ENCODE measurements at places on chromosomes 6 and 20.
A peak's percentile ranks its signal among the peaks of the same experiment; 100 is the strongest.

- DNase-seq = no peak
Measured at GRCh38 chr6:27865850-27866356, 46.3 kb downstream of the OR2B2 start.

DNA sequence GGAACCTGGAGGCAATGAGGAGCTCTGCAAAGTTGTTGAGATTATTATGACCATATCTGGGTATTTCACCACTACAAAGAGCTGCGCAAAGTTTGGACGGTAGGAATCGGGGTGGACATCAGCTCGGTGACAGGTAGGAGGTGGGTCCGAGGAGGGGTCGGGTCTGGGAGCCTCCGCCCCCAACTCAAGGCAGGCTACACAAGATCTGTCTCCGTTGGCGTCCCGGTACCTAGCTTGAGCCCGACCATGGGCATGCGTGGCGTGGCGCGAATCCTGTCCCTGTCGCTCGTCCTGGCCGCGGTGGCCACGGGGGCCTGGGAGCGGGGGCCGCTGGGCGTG lies 40.2 kb upstream of the ZNFX1 start:
- no peak for DNase-seq

DNA sequence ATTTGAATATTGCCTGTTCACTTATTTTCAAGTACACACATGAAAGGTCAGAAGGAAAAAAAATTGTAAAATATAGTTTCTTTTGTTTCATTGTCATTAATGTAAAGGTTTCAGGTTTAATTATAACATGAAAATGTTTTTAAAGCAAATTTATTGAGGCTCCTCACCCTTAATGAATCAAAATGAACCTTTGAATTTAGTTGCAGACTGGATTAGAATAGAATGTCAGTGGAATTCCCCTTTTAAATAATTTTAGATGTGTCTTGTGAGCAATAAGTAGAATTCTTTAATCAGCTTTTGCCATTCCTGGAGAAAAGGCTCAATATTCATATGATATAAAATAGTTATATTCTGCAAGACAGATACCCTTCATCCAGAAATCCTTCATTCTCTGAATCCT lies 70.7 kb upstream of the SMIM8 start:
- no peak for DNase-seq

DNA sequence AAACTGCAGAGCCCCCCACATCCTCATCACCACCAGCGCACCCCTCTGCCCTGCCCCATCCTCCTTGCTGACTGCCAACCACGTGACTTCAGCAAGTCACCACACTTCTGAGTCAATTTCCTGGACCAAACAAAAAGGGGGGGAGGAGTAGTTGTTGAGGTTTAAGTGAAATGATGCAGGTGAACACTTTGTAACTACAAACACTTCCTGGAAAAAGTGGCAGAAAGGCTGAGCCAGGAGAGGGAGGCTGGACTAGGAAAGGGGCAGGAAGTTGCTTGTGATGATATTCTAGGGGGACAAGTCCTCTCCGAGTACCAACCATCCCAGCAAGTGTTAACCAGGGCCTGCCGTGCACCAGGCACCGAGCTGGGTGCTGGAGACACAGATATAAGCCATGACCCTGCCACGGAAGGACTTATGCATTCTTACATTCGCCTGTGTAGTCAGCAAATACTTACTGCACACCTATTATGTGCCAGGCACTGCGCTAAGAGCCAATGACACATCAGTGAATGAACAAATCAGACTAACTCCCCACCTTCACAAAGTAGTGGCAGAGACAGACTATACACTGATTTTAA lies 67.3 kb downstream of the PREX1 start:
- peak; percentile 35 for DNase-seq

- DNase-seq = no peak
Measured at GRCh38 chr6:45378334-45378926, 696 bp upstream of the SUPT3H start.

- DNase-seq = no peak
Measured at GRCh38 chr6:137706083-137706750, 160.8 kb upstream of the TNFAIP3 start.

GRCh38 chr6:108737594-108738546 lies 110.4 kb upstream of the ARMC2 start:
- peak; percentile 8 for DNase-seq

DNA sequence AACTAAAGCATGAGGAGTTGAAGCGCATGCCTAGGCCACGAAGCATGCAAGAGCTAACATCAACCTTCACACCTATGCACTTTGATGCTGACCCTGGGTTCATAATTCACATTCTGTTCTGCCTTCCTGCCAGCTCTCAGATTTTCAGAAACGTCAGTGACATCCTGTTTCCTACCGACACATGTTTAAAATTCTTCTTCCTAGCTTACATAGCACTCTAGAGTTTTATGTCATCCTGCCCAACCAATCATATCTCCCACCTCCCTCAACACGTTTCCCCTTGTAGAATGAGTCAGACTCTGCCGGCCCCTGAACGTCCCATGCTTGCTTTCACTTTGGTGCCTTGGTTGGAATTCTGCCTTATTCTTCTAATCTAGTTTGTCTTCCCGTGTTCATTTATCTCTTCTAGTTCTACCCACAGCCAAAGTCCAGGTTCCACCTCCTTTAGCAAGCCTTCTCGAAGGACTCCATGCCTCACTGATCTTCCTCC lies 97.2 kb upstream of the MAP7 start:
- DNase-seq = no peak

DNA sequence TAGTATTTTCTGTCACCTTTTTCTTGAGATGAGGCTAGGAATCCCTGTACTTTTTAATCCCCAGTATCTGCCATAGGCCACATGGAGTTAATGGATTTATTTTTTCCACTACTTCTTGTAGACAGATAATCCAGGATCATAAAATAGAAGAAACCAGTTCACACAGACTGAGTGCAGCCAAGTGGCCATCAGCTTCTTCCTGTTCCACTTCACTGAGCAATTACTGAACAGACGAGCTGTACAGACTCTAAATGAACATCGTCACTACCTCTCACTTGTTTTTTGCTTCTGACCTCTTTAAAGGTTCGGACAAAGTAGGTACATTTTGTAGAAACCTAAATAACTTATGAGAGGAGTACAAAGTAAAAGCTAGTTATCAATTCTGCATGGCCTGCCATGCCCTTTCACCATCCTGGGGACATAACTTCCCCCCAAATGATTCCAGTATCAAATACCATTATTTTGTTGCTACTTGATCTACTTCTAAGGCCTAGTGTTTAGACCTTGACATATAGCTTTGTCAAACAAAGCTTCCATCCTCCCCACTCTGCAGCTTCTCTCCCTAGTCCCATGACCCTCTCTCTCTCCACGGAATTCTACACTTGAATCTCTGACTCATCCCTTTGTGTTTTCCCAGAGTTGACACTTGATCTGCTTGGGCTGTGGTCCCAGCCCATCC lies 34.4 kb upstream of the ARHGAP18 start:
- DNase-seq = no peak

GRCh38 chr6:39952167-39952566 lies 17.9 kb upstream of the MOCS1 start:
- no peak for DNase-seq

DNA sequence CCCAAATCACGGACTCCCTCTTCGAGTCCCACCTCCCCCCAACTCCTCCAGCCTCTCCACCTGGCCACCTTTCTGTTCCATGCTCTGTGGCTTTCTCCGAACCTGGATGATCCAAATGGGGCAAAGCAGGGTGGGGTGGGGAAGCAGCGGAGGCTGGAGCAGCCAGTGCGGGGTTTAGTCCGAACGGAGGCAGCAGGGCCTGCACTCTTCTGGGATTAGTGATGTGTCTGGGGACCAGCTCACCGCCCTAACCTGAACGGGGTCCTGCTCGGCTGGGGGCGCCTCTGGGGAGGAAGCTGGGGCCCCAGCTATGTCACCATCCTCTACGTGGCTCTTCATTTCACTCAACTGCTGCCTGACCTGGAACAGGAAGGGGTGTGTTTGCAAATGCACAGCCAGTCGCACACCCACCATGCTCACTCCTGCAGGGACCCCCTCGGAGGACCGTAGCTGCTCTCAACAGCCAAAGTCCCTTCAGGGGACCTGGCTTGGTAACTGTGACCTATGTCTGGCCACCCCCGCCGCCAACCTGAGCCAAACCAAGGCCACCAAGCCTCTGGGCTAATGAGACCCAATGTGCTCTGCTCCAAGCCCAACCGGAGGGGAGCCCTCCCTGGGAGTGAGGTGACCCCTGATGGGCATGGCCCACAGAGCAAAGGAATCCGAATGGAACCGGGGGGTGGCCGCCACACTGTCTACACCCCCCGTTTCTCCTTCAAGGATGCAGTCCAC lies 46.8 kb downstream of the DSTN start:
- no peak for DNase-seq

DNA sequence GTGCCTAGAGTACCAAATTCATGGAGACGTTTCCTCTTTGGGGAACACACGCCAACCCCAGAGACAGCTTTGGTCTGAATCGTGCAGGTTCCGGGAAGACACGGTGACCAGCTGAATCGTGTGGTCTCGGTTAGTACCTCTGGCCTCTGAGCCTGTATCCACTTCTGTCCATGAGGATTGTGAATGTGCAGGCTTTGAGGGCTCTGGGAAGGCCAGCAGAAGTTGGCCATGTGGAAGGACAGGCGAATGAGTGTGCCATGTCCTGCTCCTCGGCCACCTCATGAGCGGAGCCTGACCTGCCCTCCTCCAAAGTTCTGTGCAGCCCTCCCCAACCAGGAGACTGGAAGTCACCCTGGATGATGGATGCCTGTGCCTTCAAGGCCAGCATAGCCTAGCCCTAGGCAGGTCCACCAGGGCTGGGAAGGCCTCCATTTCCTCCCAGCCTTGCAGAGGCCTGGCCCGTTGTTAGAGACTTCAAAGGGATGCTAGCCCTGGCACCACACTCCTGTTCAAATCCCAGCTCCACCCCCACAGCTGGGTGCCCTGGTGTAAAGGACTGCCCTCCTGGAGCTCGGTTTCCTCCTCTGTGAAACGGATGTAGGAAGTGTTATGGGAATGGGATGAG lies 1.7 kb upstream of the TMEM74B start:
- DNase-seq = no peak

- no peak for DNase-seq
Measured at GRCh38 chr6:24110417-24110816, 15.6 kb upstream of the NRSN1 start.

GRCh38 chr20:62321521-62321948 lies 18.7 kb downstream of the ADRM1 start:
- no peak for DNase-seq

DNA sequence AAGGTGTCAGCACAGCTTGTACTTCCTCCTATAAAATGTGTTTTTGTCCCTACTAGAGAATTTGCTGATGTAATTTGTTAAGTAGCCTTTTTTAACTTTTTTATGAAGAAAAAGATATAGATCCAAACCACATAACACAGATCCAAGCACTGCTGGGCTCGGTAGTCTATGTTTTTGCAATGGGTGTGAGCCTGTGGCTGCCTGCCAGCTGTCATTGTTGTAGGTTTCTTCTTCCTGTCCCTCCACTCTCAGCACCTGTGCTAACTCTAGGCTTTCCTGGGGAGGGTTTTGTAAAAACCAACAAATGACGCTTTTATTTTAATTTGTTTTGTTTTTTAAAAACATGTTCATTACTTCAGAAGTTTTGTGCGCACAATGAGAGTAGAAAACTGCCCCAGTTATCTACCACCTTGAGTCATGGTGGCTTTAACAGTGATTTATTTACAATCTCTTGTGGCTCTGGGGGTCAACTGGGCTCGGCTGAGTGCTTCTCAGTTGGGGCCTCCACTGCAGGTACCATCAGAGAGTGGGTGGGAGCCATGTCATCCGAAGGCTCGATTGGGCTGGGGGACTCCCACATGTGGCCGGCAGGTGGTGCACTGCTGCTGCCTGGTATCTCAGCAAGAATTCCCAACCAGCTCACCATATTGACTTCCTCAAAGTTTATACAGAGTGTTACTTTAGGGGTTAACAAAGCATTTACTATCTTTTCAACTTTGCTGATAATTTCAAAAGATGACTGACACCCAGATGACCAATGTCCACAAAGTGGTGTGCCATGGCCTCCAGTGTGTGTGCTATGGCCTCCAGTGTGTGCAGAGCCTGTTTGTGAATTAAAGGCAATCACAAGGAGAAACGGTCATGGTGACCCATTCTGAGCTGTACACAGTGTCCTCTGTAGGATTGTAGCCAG lies 3.0 kb upstream of the CCR6 start:
- no peak for DNase-seq

DNA sequence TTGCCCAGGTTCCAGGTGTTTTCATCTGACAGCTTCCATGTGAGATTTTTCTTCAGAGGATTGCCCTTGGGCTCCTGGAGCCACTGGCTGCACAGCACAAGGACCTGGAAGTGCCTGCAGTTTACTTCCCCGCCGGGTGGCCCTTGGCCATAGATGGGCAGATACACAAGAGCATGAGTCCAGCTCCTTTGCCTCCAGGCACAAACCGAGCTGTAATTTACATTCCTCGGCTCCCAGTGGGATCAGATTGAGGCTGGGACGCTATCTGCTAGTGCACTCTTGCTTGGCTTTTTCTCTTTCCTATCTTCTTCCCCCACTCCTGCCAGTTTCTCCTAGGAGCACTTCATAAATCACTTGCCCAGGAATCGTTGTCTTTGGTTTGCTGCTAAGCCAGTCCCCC lies 85.4 kb upstream of the RALY start:
- no peak for DNase-seq

DNA sequence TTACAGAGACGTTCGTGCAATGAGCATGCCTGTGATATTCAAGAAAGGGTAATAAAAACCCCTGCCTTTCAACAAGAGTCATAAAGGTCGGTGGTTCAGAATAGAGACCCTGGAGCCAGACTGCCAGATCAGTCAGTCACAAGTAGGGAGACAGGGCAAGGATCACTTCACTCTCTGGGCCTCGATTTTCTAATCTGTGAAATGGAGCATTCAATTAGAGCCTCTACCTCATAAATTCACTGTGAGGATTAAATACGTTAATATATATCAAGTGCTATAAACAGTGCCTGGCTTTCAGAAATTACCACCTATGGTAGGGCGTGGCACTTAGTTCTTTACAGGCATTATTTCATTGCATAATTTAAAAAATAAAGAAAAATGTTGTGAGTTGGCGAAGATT lies 43.7 kb upstream of the EYA2 start:
- no peak for DNase-seq

- DNase-seq = peak; percentile 60
Measured at GRCh38 chr6:44268095-44268628, 2.1 kb upstream of the TMEM151B start.

GRCh38 chr20:48735112-48735511 lies 92.7 kb downstream of the PREX1 start:
- DNase-seq = no peak

DNA sequence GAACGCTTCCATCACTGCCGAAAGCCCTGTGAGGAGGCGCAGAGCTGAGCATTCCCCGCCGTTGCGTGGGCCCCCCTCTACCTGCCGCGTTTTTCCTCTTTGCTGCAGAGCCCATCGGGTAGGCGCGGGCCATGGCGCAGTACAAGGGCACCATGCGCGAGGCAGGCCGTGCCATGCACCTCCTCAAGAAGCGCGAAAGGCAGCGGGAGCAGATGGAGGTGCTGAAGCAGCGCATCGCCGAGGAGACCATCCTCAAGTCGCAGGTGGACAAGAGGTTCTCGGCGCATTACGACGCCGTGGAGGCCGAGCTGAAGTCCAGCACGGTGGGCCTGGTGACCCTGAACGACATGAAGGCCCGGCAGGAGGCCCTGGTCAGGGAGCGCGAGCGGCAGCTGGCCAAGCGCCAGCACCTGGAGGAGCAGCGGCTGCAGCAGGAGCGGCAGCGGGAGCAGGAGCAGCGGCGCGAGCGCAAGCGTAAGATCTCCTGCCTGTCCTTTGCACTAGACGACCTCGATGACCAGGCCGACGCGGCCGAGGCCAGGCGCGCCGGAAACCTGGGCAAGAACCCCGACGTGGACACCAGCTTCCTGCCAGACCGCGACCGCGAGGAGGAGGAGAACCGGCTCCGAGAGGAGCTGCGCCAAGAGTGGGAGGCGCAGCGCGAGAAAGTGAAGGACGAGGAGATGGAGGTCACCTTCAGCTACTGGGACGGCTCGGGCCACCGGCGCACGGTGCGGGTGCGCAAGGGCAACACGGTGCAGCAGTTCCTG lies 693 bp downstream of the FAM50B start:
- no peak for DNase-seq

Measured in stimulated activated CD4-positive, alpha-beta T cell treated with anti-CD3 and anti-CD28 coated beads, Interleukin-12 subunit alpha, Interleukin-12 subunit beta, amount 100 ng/mL, for 24 hours (primary cell).